ENCODE measurements at places on chromosomes 1 and 21.

DNA sequence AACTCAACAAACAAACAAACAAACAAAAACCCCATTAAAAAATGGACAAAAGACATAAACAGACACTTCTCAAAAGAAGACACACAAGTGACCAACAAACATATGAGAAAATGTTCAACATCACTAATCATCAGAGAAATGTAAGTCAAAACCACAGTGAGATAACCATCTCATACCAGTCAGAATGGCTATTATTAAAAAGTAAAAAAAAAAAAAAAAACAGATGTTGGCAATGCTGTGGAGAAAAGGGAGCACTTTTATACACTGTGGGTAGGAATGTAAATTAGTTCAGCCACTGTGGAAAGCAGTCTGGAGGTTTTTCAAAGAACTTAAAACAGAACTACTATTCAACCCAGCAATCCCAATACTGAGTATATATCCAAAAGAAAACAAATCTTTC lies 94.7 kb downstream of the PLPP3 start:
- no peak for DNase-seq

GRCh38 chr1:159554696-159555095 lies 18.9 kb upstream of the OR10J5 start:
- DNase-seq = peak; percentile 18

- no peak for DNase-seq
Measured at GRCh38 chr1:69290291-69290690, 277.4 kb upstream of the LRRC7 start.

GRCh38 chr1:202289009-202289408 lies 52.7 kb downstream of the UBE2T start:
- DNase-seq = no peak

GRCh38 chr1:205940710-205941109 lies 2.5 kb downstream of the SLC26A9 start:
- no peak for DNase-seq

DNA sequence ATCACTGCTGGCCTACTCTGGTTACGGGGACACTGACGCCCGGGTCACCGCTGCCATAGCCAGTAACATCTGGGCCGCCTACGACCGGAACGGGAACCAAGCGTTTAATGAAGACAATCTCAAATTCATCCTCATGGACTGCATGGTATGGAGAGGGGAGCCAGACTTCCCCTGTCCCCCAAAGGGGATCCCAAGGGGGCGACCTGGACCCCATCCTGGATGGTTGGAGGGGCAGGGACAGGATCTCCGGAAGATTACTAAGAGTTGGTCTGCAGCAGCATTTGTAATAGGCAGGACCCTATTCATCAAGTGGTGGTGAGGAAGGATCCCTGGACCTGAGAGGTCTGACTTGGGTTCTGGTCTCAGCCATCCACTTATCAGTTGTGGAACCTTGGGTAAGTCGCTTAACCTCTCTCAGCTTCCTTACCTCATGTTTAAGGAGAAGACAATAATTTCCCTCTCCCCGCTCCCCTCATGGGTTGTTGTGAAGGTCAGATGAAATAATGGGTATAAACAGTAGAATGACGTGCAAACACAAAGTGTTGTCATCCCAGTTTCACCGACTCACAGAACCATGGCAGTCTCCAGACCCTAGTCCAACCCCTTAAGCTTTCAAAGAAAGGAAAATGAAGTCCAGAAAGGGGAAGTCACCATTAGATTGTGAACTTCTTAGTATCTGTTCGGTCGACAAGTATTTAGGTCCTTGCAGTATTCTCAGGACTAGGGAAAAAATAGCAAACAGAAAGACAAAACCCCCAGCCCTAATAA lies 883 bp downstream of the LAMTOR2 start:
- no peak for DNase-seq

GRCh38 chr1:164504749-164505148 lies 54.2 kb upstream of the PBX1 start:
- DNase-seq = peak; percentile 71

DNA sequence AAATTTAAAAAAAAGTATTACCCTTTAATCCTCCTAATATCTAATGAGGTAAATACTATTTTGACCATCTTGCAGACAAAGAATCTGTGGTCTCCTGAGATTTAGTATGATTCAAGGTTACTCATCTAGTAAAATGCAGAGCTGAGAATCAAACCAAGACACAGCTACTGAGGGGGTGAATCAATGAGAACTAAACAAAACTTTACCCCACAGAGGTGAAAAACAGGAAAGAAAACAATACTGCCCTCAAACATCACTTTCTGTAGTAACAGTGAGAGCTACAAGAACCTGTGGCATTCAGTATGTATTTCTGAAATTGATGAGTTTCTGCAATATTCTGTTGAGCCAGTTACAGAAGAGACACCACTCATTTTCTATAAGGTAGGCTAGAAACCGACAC lies 85.1 kb downstream of the JAK1 start:
- no peak for DNase-seq

GRCh38 chr21:26840912-26841311 lies 4.3 kb downstream of the ADAMTS1 start:
- DNase-seq = peak; percentile 94

- no peak for DNase-seq
Measured at GRCh38 chr1:67579623-67580394, 105.2 kb upstream of the GADD45A start.

DNA sequence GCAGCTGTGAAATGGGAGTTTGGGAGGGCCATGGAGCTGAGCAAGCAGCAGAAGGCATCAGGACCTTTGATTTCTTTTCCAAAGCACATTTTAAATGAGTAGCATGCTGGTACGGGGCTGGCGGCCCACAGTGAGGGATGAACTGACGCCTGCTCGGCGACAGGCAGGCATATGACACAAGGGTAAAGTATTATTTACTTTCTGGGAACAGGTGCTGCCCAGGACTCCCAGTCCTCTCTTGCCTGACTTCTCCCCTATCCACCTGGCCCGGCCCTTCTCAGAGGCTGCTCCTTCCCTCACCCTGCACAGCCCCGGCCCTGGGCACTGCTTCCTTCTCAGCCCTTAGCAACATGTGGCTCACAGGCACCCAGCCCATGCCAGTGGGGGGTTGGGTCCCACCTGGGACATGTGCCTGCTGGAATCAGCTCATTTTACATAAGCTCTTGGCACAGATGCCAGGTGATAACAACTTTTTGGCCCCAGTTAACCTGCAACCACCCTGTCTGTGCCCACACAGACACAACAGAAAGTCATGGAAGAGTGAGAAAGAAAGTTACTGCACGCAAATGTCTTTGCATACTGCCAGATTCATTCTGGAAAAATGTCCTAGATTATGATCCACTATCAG lies 112.3 kb upstream of the GADD45A start:
- DNase-seq = peak; percentile 49

DNA sequence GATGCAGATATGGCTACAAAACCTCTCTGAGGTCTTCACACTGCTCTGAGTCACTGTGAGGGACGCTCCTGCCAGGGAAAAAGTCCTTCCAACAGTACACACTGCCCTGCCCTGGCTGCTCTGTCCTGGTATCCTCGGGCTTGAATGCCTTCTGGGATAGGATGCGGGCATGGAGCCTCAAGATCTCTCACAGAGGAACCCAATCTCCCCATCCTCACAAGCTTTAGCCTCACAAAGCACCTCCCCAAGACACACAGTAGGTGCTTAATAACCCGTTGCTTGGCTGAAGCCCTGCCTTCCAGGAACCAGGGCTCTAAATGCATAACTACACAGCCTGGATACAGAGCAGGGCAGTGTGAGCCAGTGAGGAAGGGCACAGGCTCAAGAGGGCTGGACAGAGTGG lies 9.2 kb downstream of the RAP1GAP start:
- no peak for DNase-seq

GRCh38 chr1:5514527-5515183 lies 477.6 kb downstream of the NPHP4 start:
- DNase-seq = peak; percentile 53

DNA sequence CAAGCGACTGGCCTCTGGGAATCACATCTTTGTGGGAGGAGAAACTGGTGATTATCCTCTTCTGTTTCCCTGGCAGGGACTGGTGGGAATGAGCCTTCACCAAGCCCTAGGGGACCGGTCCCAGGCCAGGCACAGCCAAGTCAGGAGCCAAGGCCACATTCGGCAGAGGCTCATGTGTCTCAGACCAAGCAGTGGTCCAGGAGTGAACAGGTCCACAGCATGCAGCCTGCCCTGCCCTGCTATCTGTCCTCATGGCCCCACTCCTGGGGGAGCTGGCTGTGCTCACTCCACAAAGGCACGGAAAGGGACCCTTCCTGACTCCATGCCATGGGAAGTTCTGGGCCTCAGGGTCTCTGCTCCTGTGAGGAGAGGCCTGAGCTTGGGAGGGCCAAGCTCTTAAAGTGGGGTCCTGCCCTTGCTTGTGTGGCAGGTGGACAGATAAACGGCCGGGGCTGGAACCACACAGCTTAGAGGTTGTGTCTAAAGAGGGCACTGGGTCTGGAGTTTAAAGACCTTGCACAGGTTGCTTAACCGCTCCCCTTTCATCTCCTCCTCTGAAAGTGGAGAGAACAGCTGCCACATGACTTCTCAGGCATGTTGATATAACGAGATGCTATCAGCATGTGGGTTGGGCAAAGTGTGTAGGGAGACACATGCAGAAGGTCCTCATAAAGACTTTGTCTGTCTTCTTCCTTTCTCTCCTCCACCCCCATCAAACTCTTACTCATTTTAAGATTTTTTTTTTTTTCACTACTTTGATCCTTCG lies 57.5 kb downstream of the CASQ2 start:
- DNase-seq = no peak

DNA sequence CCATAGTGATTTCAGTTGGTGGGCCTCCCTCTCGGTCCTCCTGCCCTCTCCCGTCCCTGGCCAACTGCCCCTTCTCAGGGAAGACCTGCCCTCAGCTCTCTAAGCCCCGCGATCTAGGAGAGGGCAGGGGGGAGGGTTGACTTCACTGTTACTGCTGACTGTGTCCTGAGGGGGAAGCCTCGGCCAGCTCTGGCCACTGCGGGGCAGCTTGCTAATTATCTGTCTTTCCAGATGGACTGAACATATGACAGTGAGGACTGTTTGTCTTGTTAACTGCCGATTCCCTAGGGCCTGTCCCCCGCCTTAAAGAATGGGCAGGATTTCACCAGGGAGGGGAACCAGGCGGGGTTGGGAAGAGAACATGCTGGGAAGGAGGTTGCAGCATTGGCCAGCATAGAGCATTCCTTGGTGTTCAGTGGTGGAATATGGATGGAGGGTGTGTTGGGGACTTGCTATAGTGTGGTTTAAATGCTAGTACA lies 22.9 kb downstream of the NIPAL3 start:
- DNase-seq = no peak

DNA sequence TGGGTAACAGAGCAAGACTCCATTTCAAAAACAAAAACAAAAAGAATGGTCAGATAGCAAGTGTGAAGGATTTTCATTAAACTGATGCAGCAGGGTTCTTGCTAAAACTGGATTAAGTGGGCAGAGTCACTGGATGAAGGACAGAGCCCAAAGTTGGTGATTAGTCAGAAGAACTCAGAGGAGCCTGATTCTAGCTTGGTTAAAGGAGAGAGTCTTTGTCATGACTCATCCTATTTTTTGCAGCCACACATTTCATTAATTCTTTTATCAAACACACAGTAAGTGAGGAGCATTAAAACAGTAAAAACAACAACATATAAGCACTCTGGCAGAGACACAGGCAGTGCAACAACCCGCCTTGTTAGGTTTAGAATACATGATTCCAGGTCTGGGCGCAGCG lies 56.0 kb upstream of the EDARADD start:
- DNase-seq = peak; percentile 46

DNA sequence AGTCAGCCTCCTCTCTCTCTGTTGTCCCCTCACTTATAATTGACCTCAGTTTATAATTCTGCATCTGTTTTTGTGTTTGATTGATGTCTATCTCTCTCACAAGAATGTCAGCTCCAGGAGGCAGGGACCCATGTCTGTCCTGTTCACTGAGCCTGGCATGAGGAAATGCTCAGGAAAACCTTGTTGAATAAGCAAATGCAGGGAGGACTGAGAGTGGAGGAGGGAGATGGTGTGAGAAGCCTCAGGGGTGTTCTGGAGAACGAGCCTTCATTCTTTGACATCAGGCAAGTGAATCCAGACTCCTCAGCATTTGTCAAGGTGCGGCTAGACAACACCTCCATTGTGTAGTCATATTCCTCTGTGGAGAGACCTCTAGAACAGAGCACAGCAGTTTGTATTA lies 45.5 kb downstream of the MAN1C1 start:
- DNase-seq = no peak

GRCh38 chr1:153384958-153385580 lies 5.8 kb downstream of the S100A8 start:
- no peak for DNase-seq

DNA sequence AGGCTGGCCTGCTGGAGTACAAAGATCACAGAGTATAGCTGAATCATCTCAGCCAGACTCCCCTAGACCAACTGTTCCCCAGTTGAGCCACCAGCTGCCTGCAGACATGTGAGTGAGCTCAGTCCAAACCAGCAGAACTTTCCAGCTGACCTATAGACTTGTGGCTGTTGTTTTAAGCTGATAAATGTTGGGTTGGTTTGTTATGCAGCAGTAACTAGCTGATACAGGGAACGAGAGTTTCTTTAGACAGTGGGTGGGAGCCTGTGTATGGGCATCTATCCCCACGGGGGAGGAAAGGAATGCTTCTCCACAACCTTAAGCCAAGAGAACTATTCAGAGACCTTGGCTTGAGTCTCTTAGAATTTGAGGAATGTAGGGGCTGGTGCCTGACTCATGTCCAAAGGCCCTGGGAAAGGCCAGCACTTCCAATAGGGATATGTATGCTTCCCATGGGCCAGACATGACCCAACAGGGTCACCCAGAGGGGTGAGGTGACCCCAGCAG lies 30.1 kb downstream of the SLC1A7 start:
- no peak for DNase-seq

GRCh38 chr1:229105822-229106525 lies 164.9 kb upstream of the RAB4A start:
- DNase-seq = no peak

GRCh38 chr1:84836145-84836544 lies 56.9 kb downstream of the LPAR3 start:
- peak; percentile 45 for DNase-seq

GRCh38 chr1:60808676-60809075 lies 273.7 kb upstream of the NFIA start:
- DNase-seq = no peak

DNA sequence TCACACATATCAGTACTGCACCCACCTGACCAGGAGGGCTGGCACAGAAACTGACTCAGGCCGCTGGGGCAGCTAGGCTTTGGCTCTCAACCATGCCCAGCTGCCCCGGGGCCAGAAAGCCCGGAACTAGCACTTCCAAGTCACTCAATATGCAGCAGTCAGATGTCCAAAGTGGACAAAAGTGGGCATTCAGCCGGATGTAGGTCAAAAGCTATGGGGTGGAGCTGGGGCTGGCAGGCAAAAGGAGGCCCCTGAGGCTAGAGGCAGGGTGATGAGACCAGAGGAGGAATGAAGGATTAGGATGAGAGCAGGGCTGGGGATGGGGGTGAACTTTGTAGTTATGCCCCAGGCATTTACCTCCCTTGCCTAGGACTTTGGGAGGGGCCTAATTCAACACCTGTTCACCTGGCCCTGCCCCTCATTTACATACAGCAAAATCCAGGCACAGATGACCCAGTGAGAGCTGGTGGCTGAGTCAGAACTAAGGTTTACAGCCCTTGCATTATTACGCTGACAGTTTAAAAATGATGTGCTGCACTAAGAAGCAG lies 30.7 kb upstream of the EDN2 start:
- DNase-seq = peak; percentile 63

GRCh38 chr1:117339866-117340700 lies 27.2 kb upstream of the MAN1A2 start:
- DNase-seq = peak; percentile 49

- DNase-seq = peak; percentile 53
Measured at GRCh38 chr1:145720556-145720877, 1.2 kb downstream of the CD160 start.

GRCh38 chr1:197914510-197914909 lies 2.7 kb upstream of the LHX9 start:
- DNase-seq = no peak

- DNase-seq = peak; percentile 21
Measured at GRCh38 chr1:186735463-186735862, 55.2 kb upstream of the PTGS2 start.
